Colonic mucosa (tissue), 4 donors: ENCODE measurements at places on chromosomes 13 and 19.

DNA sequence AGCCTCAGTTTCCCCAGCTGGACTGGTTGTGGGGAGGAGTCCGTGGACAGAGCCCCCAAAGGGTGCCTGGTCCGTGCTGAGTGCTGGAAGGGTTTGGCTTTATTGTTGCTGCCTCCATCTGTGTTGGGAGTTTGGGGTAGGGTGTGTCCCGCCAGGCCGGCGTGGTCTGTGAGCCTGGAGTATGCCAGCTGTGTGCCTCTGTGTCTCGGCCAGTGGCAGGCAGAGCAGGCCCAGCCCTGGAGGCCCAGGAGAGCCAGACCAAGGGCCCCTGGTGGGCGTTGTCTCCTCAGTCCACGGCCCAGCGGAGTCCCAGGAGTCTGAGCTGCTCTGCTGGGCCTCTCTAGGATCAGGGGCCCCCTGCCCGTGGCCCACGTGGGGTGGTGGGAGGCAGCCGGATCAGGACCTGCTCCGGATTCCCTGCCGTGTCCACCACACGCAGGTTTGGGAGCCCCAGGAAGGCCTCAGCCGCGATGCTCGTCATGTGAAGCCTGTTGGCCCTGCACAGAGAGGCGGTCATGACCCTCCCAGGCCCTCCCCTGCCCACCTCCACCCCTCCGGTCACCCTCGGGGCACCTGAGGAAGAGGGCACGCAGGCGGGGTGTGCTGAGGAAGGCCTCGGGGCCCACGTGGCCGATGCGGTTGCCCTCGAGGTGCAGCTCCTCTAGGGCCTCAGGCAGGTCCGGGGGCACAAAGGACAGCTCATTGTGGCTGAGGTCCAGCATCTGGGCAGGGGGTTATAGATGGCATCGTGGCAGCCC, 6.6 kb downstream of the PODNL1 start:
- DNase-seq: no peak

- DNase-seq: no peak
Observed at GRCh38 chr13:59721926-59722910, 441.5 kb downstream of the DIAPH3 start.

- DNase-seq: no peak
Observed at GRCh38 chr19:53892981-53893325, 11.0 kb downstream of the PRKCG start.

DNA sequence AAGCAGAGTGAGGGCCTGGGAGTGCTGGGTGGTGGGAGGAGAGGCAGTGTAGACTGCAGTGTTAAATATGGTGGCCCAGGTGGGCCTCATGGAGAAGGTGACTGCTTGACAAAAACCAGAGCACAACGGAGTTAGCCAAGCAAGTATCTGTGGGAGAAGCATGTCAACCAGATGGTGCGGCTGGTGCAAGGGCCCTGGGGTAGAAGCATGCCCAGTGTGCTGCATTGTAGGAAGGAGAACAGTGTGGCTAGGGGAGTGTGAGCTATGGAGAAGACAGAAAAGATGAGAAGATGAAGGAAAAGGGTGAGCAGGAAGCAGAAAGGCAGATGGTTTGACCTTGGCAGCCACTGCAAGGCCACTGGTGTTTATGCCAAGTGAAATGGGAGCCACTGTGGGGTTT, 2.2 kb upstream of the VSTM2B start:
- DNase-seq: no peak
